Activated naive CD8-positive, alpha-beta T cell treated with anti-CD3 and anti-CD28 coated beads for 36 hours (primary cell): ENCODE measurements at places on chromosomes 13 and 19. TPM values are rescaled to one million over a fixed set of nuclear protein-coding genes. Genes with fewer than 3 reads are reported as not detected.

DNA sequence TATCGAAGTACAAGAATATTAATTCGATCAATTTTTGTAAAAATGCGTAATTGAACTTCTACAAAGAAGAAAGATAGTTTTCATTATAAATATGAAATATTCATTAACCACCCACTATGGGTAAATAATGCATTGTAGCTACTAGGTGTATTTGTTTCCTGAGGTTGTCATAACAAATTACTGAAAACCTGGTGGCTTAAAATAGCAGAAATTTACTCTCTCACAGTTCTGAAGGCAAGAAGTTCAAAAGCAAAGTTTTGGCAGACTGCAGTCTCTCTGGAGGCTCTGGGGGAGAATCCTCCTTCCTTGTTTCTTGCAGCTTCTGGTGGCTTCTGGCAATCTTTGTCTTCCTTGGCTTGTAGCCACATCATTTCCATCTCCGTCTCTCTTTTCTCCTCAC, 99.2 kb upstream of the MIR17HG start:
- DNase-seq = no peak
- no peak overlapping the region for H3K4me3 ChIP-seq
- peaks cover 8% of the 10 kb centered on the region for H3K27me3 ChIP-seq
- H3K36me3 ChIP-seq = no peaks in the 10 kb centered on the region
- no peak overlapping the region for H3K27ac ChIP-seq

GRCh38 chr13:76723551-76724232, 162.5 kb downstream of the KCTD12 start:
- no peaks in the 10 kb centered on the region for H3K27me3 ChIP-seq
- H3K4me3 ChIP-seq = no peak overlapping the region
- H3K4me1 ChIP-seq = no peaks in the 10 kb centered on the region
- H3K27ac ChIP-seq = no peak overlapping the region
- peaks cover 2% of the 10 kb centered on the region for H3K36me3 ChIP-seq
- DNase-seq = no peak

GRCh38 chr19:19227217-19227616, 15.5 kb downstream of the NCAN start:
- DNase-seq = no peak
- no peak overlapping the region for H3K4me3 ChIP-seq
- H3K4me1 ChIP-seq = peaks cover 1% of the 10 kb centered on the region
- no peaks in the 10 kb centered on the region for H3K36me3 ChIP-seq
- H3K27me3 ChIP-seq = peaks cover 38% of the 10 kb centered on the region

- H3K4me3 ChIP-seq = no peak overlapping the region
- H3K4me1 ChIP-seq = peaks cover 5% of the 10 kb centered on the region
- no peak overlapping the region for H3K27ac ChIP-seq
Measured at GRCh38 chr19:1471515-1472160, 7.4 kb downstream of the C19orf25 start.

- H3K4me3 ChIP-seq = no peak overlapping the region
- DNase-seq = peak; percentile 37
- peaks cover 16% of the 10 kb centered on the region for H3K4me1 ChIP-seq
- no peak overlapping the region for H3K27ac ChIP-seq
- H3K36me3 ChIP-seq = peaks cover 2% of the 10 kb centered on the region
Measured at GRCh38 chr19:38543807-38544568, 73.8 kb downstream of the MAP4K1 start.

DNA sequence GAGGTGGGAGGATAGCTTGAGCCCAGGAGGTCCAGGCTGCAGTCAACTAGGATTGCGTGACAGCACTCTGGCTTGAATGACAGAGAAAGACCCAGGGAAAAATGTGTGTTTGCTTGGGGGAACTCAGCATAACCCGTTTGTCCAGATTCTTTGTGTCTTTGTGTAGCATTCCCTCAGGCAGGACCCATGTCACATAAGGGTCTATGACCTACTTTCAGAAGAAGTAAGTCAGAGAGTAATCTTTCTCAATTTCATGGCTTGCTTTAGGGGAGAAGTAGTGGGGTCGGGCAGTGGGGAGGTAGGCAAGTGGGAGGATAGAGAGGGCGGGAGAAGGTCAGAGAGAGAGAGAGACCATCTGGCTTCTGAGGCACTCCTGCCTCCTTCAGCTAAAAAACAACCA, 11.9 kb upstream of the PSPC1 start:
- no peak overlapping the region for H3K27ac ChIP-seq
- H3K27me3 ChIP-seq = no peaks in the 10 kb centered on the region
- H3K36me3 ChIP-seq = no peaks in the 10 kb centered on the region
- H3K4me3 ChIP-seq = no peak overlapping the region
- H3K4me1 ChIP-seq = peaks cover 2% of the 10 kb centered on the region
- no peak for DNase-seq

- H3K4me3 ChIP-seq = no peak overlapping the region
- no peak overlapping the region for H3K27ac ChIP-seq
- H3K4me1 ChIP-seq = peaks cover 4% of the 10 kb centered on the region
- H3K27me3 ChIP-seq = no peaks in the 10 kb centered on the region
Measured at GRCh38 chr19:46944918-46945628, 74.6 kb upstream of the NPAS1 start.

DNA sequence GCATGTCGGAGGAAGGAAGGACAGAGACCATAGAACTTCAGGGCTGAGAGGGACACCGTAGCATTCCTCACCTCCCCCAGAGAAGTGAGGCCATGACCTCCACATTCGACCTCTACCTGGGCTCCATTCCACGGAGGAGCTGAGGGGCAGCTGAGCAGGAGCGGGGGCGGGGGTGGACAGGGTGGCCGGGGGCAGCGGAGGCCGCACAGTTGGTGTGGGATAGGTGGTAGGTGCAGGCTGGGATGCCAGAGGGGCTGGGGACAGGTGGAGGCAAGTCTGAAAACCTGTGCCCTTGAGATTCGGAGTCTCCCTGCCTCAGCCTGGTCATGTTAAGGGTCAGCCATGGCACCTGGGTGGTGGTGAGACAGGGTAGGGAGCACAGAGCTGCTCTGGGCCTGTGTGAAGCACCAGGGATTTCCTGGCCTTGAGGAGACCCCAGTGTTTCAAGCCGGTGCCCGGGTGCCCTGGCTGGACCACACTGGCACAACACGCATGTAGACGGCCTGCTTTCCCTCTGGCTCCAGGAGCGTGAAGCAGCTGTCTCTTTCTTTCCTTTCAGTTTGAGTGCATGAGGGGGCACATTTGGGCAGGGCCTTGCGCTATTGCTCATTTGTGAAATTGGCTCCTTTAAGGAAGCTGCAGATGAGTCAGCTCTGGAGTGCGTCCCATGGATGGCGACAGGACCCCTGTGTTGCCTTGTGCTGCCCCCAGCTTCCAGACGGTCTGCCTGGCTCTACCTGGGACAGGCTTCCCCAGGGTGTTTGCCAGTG, 51.8 kb downstream of the TSSK6 start:
- no peak overlapping the region for H3K4me3 ChIP-seq
- H3K36me3 ChIP-seq = peaks cover 58% of the 10 kb centered on the region
- no peaks in the 10 kb centered on the region for H3K27me3 ChIP-seq
- no peak for DNase-seq

DNA sequence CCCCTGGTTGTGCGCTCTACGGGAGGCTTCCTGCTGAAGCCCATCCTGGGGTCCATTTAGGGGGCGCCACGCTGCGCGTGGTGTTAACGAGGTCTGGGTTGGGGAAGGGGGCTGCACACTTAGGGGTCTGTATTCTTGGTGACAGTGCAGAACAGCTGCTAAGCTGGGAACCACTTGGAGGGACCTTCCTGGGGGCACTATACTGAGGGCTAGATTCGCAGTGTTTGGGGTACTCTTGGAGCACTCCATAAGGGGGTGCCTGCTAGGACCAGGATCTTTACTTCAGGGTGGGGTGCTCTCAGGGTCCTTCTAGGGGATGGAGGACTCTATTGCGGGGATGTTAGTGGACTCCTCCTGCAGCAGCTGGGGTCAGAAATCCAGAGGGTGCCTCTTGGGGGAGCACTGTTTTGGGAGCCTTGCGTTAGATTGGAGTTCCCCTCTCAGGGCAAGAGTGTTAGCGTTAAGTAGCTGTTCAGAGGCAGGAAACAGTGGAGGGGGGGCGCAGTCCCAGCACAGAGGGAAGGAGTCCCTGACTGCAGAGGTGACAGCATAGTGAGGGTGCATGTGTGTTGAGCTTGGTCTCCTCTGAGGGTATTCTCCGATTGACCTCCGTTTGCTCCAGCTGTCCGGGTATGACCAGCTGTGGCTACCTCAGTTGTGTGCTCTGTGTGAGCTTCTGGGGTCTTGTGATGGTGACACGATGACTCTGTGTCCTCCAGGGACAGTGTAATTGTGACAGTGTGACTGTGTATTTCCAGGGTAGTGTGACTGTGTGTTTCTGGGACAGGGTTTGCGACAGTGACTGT, 1.1 kb downstream of the PDE4A start:
- peaks cover 64% of the 10 kb centered on the region for H3K4me1 ChIP-seq
- peak overlapping the region; percentile 73 for H3K4me3 ChIP-seq
- H3K36me3 ChIP-seq = peaks cover 5% of the 10 kb centered on the region
- no peak for DNase-seq

DNA sequence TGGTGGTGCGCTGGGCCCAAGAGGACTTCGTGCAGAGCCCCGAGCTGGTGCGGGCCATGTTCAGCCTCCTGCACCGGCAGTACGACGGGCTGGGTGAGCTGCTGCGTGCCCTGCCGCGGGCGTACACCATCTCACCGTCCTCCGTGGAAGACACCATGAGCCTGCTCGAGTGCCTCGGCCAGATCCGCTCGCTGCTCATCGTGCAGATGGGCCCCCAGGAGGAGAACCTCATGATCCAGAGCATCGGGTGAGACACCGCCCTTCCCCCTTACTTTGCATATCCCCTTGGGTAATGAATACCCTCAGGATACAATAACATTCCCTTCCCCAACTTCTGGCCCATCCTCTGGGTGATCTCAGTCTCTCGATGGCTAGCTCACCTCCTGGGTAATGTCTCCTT, 60.9 kb downstream of the RYR1 start:
- H3K4me1 ChIP-seq = no peaks in the 10 kb centered on the region
- H3K27ac ChIP-seq = no peak overlapping the region
- H3K4me3 ChIP-seq = no peak overlapping the region
- DNase-seq = no peak
- no peaks in the 10 kb centered on the region for H3K36me3 ChIP-seq
- H3K27me3 ChIP-seq = peaks cover 20% of the 10 kb centered on the region

GRCh38 chr19:56091751-56092546, 29.1 kb downstream of the ZNF787 start:
- no peak for DNase-seq
- H3K4me1 ChIP-seq = peaks cover 3% of the 10 kb centered on the region
- H3K27ac ChIP-seq = no peak overlapping the region
- peaks cover 25% of the 10 kb centered on the region for H3K36me3 ChIP-seq
- H3K4me3 ChIP-seq = no peak overlapping the region
- H3K27me3 ChIP-seq = no peaks in the 10 kb centered on the region

GRCh38 chr13:109226631-109227030, 559.8 kb downstream of the IRS2 start:
- H3K27me3 ChIP-seq = peaks cover 3% of the 10 kb centered on the region
- H3K36me3 ChIP-seq = no peaks in the 10 kb centered on the region
- no peak overlapping the region for H3K4me3 ChIP-seq

- H3K4me3 ChIP-seq = no peak overlapping the region
- H3K27me3 ChIP-seq = peaks cover 26% of the 10 kb centered on the region
- peak; percentile 25 for DNase-seq
- H3K36me3 ChIP-seq = no peaks in the 10 kb centered on the region
- peaks cover 11% of the 10 kb centered on the region for H3K4me1 ChIP-seq
Measured at GRCh38 chr19:40530091-40530901, 46.4 kb upstream of the SHKBP1 start.

- no peak for DNase-seq
- H3K4me1 ChIP-seq = no peaks in the 10 kb centered on the region
- H3K27me3 ChIP-seq = peaks cover 24% of the 10 kb centered on the region
- no peak overlapping the region for H3K27ac ChIP-seq
- no peaks in the 10 kb centered on the region for H3K36me3 ChIP-seq
- H3K4me3 ChIP-seq = no peak overlapping the region
Measured at GRCh38 chr13:111852725-111853518, 214.0 kb upstream of the SOX1 start.

- no peaks in the 10 kb centered on the region for H3K4me1 ChIP-seq
- no peak overlapping the region for H3K27ac ChIP-seq
- peaks cover 5% of the 10 kb centered on the region for H3K27me3 ChIP-seq
- DNase-seq = no peak
- no peak overlapping the region for H3K4me3 ChIP-seq
- no peaks in the 10 kb centered on the region for H3K36me3 ChIP-seq
Measured at GRCh38 chr13:97423300-97424045, 10.5 kb upstream of the RAP2A start.

The ONECUT3 gene
- not detected for total RNA-seq

The TIMM44 gene
- 136 TPM for total RNA-seq

The ADAMTSL5 gene
- 1.1 TPM for total RNA-seq

The KIR3DL1 gene
- total RNA-seq = not detected

The CCL25 gene
- 0.30 TPM for total RNA-seq
